ENCODE measurements at places on chromosomes 1 and 21.

DNA sequence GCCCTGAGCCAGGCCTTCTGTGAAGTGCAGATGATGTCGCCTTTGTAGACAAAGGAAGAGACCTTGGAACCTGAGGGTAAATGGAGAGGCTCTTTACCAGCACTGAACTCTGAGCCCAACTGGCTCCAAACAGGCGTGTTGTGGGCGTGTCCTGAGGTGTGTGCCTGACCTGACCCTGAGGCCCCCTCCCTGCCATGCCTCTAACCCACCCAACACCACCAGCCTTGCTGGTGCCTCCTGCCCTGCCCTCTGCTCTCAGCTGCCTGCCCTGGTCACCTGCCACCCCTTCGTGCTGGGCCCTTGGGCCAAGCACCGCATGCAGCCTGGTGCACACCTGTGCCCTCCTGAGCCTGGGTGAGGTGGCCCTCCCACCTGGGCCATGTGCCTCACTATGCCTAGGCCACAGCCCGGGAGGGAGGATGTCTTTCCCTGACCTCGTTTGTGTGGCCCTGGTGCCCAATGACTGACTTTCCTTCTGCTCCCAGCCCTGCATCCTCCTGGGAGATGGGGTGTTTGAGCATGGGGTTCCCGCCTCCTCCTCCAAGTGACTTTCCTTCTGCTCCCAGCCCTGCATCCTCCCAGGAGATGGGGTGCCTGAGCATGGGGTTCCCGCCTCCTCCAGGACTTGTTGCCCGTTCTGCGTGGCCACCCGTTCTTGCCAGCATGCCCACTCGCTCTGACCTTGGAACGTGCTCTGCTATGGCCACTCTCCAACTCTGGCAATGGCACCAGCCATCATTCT, 157.0 kb downstream of the PCBP3 start:
- no peak for DNase-seq

DNA sequence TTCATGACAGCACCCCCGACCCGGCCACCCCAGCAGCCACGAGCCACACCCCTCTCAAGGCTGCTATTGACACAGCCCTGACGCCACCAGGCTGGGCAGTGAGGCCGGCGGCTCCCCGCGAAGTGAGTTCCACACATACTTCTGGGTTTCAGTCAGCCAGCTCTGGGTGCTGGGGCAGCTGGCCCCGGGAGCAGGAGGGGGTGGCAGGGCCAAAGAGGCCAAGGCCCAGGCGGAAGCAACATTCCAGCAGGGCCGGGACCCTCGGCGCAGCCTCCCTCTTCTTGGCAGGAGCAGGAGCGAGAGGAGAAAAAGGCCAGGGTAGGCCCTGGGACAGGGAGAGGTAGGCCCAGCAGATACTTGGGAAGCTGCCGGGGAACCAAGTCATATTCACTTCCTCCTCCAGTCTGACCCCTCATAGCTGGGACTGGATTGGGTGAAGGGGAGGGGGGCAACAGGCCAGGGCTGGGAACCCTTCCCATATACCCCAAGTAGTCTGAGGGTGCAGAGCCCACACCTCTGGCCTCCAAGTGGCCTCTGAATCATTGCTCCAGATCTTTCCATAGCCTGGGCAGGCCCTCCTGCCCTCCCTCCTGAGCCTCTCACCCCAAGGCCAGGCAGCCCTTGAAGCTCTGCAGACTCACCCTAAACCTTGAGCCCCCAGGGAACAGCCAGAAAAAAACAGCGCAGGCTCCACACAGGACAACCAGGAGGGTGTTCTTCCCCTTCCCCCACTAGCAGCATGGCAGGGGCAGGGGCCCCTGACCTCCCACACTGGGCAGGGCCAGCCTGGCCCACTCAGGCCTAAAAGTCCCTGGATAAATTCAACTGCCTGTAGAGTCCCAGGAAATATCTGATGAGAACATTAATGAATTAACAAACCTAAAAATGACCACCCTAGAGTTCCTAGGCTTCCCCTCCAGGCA, 5.7 kb downstream of the HSPG2 start:
- DNase-seq = peak; percentile 85

GRCh38 chr1:164240081-164240480, 318.9 kb upstream of the PBX1 start:
- no peak for DNase-seq

DNA sequence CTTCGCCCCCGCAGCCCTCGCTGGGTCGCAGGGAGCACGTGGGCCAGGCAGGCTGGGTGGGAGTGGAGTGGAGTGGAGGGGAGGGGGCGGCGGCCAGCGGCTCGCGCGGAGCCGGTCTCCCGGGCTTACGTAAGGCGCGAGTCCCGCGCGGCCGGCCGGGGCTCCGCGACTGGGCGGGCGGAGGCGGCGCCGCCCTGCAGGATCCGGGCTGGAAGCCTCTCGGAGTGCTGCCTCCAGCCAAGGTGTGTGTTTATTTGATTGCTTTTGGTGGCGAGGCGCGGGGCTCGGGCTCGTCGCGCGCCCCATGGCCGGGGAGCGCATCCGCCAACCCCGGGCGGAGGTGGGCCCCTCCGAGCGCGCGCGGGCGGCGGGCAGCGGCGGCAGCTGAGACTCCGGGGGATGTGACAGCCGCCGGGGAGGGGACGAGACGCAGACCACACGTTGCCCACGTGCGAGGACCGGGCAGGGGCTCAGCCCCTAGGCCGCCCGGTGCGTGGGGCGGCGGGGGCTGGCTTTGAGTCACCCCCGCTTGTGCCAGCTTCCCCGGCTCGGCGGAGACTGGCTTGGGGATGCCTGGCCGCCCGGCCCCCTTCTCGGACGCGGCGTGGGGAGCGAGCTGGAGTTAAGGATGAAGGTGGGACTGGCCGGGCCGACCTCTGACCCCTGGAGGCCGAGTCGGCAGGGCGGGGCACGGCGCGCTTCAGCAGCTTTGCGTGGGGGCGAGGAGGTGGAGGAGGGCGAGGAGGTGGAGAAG, 402 bp upstream of the AK4 start:
- no peak for DNase-seq

DNA sequence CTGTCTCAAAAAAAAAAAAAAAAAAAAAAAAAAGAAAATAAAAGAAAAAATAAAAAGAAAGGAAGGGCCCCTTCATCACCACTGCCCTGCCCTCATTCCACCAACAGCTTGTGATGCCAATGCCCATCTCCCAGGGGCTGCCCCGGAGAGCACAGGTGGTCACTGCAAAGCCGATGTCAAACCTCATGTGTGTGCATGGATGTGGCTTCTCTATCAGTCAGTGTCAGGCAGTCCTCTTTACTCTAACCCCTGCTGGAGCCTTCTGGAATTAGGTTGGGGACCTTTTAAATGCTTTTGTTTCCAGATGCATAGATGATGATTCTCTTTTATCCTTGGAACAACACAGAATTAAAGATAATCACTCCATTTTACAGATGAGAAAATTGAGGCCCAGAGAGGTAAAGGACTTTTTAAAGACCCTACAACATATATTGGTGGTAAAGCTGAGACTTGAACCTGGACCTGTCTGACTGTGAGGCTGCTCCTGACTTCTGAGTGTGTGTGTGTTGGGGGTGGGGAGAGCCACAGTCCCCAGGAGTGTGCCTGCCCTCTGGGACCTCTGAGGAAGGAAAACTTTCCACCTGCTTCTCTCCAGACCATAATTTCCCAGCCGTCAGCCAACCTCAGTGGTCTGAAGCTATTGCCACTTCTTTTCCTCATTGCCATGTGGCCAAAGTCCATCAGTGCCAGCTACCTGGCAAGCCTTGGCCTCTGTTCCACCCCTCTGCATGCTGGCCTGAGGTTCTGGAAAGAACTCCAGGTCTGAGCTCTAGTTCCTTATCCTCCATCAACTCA, 3.0 kb upstream of the TMEM54 start:
- no peak for DNase-seq
